ENCODE measurements at places on chromosomes 4 and X.

DNA sequence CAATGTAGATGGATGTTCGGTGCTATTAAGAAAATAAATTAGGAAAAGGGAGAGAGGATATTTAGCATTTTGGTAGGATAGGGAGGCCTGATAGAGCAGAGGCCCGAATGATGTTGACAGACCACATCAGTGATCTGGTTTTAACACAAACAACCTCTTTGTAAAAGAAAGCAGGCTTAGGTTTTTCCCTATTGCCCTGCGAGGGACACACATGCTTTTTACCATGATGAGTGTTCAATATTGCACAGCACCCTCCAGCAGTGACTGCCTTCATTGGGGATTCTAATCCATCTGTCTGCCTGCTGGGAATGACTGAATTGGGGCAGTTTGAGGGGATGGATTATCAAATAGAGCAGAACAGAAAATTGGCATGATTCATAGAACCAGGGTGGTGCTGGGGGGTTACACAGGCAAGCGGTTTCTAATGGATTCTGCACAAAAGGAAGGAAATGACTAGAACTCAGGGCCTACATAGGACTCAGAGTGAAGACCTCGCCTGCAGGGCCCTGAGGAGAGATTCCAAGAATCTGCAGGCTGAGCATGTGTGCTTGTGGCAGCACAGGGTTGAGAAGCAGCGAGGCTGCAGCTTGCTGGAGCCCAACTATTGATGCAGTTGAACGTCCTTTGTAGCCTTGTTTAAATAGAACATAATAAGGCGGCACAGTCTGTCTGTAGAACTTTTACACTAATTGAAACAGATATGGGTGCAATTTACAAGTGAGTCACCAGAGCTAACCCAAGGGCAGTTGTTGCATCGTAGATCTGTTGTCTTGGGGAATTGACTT, 58.0 kb downstream of the RHOH start:
- peak; percentile 21 for DNase-seq

- DNase-seq, result no peak
Measured at GRCh38 chrX:129572422-129572821, 32.4 kb downstream of the OCRL start.

DNA sequence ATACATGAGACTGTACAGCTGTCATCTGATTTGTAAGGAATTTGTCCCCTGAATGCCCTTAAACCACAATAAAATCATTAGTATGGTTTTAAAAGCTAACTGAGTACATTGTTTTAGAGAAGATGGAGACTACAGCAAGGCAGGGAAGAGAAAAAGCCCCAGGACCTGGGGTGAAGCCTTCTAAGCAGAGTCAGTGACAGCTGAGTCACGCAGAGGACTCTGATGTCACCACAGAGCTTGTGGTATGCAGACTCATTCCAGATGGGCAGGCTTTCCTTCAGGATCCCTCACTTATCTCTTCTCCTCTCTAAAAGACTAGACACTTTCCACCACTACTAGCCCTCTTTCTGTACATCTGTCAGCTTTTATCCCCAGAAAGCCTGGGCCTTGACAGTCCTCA, 97.1 kb upstream of the ATOH1 start:
- peak; percentile 38 for DNase-seq

GRCh38 chr4:3066836-3067400, 7.4 kb downstream of the HTT-AS start:
- DNase-seq, result no peak

DNA sequence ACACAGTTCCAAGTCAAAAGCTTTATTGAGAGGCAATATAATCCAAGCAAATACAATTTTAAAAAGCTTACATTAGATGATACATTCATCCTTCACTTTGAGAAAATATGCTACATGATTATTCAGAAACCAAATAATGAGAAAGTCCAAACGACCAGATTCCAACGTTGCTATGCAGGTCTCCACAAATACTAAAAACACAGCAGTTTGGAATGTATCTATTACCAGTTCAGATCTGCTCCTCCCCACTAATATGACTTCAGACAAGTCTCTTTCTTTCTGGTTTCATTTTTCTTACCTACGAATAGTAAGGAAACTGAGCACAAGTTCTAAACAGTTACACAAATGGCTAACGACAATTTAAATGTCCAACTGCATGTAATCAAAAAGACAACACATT, 9.5 kb downstream of the NAF1 start:
- no peak for DNase-seq

DNA sequence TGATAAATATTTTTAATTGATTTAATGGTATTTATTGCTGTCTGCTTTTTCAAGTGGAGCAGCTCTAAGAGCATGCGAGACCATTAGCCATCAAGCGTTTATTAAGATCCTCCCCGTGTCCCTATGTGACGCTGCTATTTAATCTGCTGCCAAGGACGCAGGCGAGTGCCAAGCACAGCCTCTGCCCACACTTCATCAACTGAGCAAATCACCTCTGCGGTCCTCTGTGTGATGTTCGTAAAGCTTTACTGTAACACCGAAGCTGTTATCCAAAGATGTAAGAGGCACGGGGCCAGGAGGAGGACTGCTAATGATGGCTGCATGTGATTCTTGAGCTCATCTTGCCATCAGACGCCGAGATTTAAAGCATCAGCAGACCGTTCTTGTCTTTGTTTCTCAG, 79.5 kb downstream of the STOX2 start:
- no peak for DNase-seq

- peak; percentile 58 for DNase-seq
Measured at GRCh38 chr4:76087007-76087769, 12.7 kb downstream of the ART3 start.

DNA sequence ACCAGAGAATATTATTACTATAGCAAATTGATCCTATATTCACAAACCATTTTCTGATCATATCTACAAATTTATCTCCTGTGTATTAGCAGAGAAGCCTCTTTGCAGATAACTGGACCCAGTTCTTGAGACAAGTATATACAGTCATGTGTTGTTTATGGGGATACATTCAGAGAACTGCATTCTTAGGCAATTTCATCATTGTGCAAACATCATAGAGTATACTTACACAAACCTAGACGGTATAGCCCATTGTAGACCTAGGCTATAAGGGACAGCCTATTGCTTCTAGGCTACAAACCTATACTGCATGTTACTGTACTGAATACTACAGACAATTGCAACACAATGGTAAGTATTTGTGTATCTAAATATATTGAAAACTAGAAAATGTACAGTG, 152.5 kb upstream of the SPANXN4 start:
- DNase-seq, result no peak

DNA sequence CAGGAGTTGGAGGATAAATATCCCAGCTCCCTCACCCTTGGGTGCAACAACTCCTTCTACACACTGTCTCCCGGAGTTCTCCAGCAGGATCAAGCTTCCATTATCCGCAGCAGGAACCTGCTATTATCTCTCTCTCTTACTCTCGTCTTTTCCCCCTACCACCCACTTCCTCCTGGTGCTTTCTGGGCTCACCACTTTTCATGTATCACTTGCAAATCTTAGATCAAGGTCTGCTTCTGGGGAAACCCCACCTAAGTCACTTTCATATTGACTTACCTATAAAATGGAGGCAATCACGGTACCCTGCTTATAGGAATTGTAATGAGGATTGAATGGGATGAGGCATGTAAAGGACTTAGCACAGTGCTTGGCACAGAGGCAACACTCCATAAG, 589.5 kb downstream of the BCOR start:
- DNase-seq, result no peak

DNA sequence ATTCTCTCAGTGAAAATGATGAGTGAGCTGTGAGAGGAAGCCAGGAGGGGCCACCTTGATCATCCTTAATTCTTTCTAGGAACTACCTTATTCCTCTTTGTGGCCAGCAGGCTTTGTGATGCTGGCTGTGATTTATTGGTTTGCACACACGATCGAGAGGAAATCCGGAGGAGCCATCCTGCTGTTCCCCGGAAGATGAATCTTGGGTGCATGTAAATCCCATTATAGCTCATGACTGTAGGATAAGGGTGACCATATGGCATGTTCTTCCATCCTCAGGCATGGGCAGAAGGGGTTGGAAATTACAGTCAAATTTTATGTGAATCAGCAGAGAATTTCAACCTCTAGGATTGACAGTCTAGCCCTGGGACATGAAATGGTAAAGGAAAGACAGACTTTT, 254.5 kb downstream of the UNC5C start:
- DNase-seq, result no peak

DNA sequence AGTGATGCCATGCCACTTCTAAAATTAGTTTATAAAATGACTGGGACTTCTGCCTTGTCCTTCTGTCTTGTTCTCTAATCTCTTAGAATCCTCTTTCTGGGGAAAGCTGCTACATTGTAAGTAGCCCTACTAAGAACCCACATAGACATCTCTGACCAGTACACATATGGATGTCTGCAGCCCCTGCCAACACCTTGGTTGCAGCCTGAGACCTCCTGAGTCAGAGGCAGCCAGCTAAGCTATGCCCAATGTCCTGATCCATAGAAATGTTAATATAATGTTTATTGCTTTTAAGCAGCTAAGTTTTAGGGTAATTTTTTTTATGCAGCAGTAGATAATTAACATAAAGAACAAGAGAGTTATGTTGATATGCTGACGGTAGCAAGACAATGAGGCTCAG, 1029.5 kb upstream of the INTU start:
- no peak for DNase-seq

DNA sequence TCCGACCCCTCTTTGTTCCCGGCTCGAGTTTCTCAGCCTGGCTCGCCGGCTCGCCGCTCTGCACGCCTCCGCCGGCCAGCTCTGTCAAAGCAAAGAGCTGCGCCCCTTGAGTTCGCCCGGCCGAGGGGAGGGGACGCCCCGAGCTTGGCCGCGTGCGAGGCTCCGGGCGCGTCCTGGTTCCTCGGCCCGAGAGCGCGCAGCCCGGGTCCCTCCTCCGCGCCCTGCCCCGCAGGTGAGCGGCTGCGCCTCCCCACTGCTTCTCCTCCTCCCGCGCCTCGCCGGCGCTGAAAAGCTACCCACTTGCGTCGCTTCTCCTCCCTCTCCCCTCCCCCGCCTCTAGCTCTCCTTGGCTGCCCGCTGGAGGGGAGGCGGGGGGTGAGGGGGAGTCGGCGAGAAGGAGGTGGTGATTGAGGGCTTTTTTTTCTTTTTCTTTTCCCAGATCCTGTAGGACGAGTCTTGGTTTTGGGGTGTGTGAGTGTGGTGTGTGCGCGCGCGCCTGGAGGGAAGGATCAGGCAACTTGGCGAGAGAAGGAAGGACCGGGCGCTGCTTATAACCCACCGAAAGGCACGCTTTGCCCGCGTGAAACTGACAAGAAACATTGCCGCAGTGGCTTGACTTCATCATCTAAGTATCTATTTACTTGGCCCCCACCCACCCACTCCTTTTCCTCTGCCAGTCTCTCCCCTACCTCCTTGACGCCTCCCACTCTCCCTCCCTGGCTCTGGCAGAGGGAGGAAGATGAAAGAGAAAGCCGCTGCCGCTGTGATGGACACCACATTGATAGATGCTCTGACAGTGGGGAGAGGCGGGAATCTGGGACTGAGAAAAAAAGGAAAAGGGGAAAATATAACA, at the start of gene LEF1:
LEF1 (minus strand) TSS at position 262 of the 853 bp plus-strand sequence. CDS start 1,165 bp downstream, outside the sequence.
- no peak for DNase-seq

GRCh38 chrX:50432829-50433289, 37.8 kb downstream of the DGKK start:
- no peak for DNase-seq

GRCh38 chrX:143615851-143616250, 20.1 kb downstream of the SLITRK4 start:
- DNase-seq, result no peak

- DNase-seq, result no peak
Measured at GRCh38 chrX:103414561-103414960, 38.2 kb downstream of the BEX3 start.

DNA sequence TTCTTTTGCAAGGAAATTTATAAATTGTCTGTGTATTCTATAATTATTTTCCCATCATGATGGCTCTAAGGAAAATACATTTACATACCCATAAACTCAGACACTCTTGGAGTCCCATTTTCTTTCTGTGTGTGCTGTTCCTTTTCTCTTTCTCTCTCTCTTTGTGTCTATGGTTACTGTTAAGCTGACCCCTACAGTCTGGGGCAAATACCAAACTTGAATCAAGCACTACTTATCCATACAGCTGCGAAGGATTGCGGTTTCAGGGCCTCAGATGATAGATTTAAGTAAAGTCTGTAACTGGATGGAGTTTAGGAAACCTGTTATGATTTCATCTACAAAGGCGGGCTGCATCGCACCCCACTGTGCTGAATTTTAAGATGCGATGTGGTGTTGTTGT, 150.2 kb downstream of the SHROOM3 start:
- no peak for DNase-seq
